ENCODE measurements at places on chromosomes 3 and 15.
A peak's percentile ranks its signal among the peaks of the same experiment; 100 is the strongest.

DNA sequence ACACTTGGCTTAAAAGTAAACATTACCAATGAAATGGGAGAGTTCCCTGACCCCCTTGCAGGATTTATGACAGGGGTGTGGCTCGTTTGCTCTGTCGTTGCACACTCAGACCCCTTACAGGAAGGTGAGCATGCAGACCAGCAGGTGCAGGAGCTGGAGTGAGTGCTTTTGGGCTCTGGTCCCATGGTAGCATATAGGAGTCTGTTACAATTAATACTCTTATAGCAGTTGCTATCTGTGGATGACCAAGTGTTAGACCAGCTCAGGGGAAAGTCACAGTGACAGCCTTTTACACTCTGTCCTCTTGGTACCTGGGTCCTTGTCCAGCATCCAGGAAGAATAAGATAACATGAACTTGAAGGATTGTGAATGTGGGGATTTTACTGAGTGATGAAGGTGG, 1177.5 kb downstream of the NSUN3 start:
- DNase-seq: no peak

- no peak for DNase-seq
Observed at GRCh38 chr3:117736846-117737245, 1027.3 kb downstream of the TUSC7 start.

GRCh38 chr3:142828703-142829305, 60.1 kb downstream of the PCOLCE2 start:
- DNase-seq: peak; percentile 77

DNA sequence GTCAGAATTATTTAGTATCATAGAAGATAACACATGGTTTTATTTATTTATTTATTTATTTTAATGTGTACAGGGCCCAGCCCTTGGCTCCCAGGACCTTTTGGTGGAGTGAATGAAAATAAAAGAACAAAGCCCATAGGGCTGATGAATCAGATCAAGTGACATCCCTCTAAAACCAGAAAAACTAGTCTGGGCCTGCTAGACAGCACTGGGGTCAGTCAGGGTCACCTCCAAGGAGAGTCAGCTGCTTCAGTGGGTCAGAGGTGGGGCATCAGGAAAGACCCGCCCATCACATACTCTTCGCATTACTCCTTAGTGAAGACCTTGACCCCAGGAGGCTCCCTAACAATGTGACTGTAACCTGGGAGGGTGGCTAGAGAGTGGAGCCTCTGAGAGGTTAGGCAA, 12.8 kb downstream of the PPCDC start:
- peak; percentile 49 for DNase-seq

DNA sequence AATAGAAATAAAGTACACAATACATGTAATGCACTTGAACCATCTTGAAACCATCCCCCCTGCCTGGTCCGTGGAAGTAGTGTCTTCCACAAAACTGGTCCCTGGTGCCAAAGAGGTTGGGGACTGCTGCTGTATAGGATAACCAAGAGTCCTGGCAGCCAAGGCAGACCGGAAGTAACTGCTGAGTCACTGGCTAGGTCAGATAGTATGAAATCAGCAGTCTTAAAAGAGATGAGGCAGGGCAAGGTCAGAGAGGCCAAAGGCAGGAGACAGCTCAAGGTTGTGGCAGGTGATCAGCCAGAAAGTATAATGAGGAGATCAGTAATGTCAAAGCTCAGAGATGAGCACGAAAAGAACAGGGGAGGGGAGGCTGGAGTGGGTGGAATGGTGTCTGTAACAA, 60.2 kb downstream of the MAP3K13 start:
- peak; percentile 55 for DNase-seq

GRCh38 chr3:141109751-141110150, 58.6 kb downstream of the SPSB4 start:
- DNase-seq: no peak

DNA sequence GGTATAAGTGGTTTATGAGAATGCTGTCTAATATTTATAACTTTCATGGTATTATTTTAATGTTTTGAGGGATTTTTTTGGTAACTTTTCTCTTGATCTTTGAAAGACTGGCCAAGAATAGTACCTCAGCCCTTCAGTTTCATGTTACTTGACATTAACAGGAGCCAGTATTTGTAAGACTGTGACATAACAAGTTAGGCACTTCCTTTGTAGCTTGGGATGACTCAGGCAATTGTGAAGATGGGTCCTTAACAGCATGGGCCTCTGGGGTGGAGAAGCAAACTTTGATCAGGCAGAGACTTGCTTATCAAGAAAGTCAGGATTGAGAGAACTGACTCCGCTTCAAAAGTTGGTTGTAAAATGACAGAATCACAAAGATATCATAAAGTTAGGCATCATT, 9.5 kb downstream of the LRRC49 start:
- peak; percentile 92 for DNase-seq

GRCh38 chr15:81856634-81857026, 189.2 kb downstream of the MEX3B start:
- DNase-seq: no peak

GRCh38 chr3:81601707-81602305, 159.6 kb downstream of the GBE1 start:
- DNase-seq: no peak

DNA sequence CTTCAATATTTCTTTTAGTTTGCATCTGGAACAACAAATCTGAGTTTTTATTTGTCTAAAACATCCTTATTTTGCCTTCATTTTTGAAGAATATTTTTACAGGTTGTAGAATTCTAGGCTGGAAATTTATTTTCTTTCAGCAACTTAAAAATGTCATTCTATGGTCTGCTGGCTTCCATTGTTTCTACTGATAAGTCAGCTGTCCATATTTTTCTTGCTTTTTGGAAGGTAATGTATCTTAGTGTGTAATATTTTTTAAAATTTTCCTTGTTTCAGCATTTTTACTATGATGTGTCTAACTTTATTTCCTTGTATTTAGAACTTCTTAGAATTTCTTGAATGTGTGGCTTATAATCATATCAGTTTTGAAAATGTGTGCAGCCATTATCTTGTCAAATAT, 37.0 kb downstream of the SEMA6D start:
- DNase-seq: peak; percentile 1

DNA sequence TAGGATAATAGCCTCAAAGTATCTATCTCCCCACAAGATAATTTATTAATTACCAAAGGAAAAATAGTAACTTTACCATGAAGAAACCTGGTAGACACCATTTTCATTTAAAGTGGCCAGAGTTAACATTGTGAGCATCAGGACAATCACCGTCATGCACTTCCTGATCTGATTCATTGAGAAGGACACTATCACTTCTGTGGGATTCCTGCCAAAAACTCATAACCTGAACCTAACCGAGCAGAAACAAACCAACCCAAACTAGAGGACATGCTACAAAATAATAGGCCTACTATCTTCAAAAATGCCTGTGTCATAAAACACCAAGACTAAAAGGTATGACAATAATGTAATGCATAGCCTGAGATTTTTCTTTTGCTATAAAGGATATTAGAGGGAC, 39.0 kb downstream of the FSIP1 start:
- DNase-seq: no peak

- DNase-seq: no peak
Observed at GRCh38 chr15:85710340-85710842, 84.3 kb downstream of the KLHL25 start.

DNA sequence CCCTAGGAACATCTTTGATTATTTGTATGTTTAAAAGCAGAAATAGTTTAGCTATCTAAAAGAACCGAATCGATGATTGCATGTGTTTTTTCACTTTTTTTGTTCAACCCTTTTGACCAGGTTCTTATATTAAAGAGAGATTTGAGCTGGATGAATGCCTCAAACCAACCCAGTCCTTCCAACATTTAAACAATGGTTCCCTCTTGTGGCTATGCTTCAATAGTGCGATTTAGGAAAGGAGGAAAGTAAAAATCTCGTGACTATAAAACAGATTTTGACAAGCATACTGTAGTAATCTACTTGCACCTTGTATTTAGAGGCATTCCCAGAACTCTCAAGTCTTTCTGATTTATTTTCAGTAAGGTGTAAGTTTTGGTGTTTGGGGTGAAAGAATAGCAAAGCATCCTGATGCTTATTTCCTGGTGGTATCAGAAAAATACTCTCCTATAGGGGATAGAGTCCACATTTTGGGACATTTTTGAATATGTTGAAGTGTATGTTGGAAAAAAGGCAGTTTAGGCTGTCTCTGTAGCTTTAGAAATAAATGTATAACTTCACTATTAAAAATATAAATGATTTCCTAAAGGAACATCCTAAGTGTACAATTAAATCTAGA, 159.6 kb upstream of the KCNH8 start:
- DNase-seq: no peak

DNA sequence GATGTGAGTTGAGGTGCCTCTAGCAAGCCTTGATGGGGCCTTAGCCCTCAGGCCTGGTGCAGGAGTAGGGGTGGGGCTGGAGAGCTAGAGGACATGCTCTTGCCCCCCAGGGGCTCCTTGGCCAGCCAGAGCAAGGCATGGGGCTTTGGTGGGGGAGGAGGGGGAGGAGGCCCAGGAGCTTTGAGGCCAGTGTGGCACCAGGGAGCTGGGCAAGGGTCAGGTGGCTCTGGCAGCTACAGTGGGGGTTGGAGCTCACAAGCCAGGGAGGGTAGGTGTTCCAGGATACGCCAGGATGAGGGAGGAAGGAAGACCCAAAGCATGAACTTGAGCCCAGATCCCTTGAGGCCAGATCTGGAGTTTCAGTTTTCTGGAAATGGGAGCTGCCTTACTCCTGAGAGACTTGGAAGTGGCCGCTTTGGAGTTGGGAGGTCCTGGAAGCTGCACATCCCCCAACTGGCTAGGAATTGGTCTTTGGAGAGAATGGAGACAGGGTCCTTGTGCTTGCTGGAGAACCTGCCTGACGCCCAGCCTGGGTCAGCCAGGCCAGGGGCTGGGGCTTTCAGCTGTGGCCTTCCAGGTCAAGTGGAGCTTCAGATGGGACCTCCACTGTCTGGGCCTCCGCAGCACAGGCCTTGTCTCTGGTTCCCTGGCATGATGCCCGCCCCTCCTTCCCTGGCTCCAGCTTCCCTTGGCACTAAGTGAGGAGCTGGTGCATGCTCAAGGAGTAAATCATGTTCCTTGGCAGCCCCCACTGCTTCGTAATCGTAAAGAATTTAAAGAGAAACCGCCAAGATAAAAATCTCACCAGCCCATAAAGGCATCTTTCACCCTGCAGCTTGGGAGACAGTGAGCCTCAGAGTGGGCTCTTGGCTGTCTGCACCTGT, 8.7 kb downstream of the SEMA3F start:
- peak; percentile 98 for DNase-seq

GRCh38 chr15:38149315-38149714, 103.3 kb upstream of the SPRED1 start:
- no peak for DNase-seq

DNA sequence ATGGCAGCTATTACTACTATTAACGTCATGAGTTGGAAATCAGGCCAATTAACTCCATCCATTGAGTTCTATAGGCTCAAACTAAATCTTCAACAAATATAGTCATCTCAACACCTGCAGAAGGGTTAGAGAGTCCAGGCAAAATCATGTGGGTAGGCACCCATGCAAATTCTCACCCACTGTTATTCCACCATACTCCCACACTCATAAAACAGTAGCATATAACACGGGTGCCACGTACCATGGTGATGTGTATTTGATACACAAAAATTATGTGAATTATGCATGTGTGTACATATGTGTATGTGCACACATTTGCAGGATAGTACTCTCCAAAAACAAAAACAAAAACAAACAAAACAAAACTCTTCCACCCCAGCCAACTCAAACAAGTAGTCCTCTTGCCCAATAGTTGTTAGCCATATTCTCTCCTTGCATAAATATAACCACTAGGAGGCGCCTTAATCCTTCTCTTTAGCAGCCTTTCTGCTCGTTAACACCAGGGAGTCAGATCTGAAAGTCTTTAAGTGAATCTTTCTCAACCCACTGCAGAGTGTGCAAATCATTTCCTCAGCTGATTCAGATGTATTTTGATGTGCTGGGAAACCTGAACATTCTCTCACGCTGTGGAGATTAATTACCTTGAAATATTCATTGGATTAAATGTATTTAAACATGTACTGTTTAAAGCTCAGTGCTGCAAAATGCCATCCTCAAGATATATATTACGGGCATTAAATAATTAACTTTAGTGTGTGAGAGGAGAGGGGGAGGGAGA, 38.0 kb upstream of the COPB2 start:
- peak; percentile 72 for DNase-seq

DNA sequence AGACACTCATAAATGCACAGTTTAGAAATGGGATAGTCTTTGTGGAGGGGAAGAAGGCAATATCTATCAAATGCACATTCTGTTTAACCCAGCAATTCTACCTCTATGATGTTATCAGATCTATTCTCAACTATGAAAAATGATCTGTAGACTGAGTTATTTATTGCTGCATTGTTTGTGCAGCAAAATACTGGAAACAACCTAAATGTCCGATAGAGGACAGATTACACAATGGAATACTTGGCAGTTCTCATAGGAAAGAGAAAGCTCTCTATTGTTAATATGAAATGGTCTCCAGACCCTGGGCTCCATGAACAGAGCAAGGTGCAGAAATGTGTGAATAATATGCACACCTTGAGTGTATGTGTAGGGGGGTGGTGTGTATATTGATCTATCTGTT, 49.0 kb upstream of the SELENOK start:
- DNase-seq: no peak

DNA sequence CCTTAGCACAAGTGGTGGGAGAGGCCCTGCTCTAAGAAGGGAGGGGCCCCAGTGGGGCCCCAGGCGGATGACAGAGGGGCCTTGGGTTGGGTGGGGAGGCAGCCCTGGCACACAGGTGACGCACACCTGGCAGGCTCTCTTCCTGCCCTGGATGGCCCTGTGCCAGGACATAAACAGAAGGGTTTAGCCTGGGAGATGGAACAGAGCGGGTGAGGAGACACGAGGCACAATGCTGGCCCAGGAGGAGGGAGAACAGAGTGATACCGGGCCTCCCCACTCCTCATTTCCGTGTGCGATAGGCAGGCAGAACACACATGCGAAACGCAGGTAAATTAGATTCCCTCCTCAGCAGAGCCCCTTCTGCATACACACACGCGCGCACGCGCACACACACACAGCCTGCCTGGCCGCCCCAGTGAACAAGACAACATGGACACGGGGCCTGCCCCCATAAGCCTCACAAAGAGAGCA, 39.8 kb downstream of the IDH2 start:
- DNase-seq: no peak

DNA sequence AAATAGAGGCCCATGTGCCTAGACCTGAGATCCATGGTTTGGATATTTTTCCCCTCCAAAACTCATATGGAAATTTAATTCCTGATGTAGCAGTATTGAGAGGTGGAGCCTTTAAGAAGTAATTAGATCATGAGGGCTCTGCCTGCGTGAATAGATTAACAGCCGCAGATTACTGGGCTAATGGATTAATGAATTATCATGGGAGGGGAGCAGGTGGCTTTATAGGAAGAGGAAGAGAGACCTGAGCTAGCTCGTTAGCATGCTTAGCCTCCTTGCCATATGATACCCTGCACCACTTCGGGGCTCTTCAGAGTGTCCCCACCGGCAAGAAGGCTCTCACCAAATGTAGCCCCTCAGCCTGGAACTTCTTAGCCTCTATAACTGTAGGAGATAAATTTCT, 15.8 kb downstream of the ARHGEF26 start:
- DNase-seq: no peak
